Spinal cord (tissue), 10 donors: ENCODE measurements at places on chromosomes 1 and 21.

DNA sequence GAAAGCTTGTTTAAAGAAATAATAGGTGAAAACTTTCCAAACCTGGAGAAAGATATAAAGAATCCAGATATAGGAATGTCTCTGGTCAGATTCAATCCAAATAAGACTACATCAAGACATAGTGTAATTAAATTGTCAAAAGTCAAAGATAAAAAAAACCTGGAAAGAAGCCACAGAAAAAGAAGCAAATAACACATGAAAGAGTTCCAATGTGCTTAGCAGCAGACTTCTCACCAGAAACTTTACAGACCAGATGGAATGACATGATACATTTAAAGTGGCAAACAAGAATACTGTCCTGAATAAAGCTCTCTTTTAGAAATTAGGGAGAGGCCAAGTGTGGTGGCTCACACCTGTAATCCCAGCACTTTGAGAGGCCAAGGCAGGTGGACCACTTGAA is 1039.9 kb downstream of the KCNT2 start:
- H3K36me3 ChIP-seq, result no peaks in the 10 kb centered on the region
- H3K4me3 ChIP-seq, result no peak overlapping the region
- DNase-seq, result no peak
- H3K27me3 ChIP-seq, result no peaks in the 10 kb centered on the region
- no peak overlapping the region for H3K27ac ChIP-seq
- H3K4me1 ChIP-seq, result no peaks in the 10 kb centered on the region

GRCh38 chr1:206770531-206771337 is at the start of gene IL19:
IL19 (plus strand) TSS chr1:206770773; CDS start chr1:206836663, 65,890 bp downstream.
- no peaks in the 10 kb centered on the region for H3K4me1 ChIP-seq
- no peaks in the 10 kb centered on the region for H3K36me3 ChIP-seq
- H3K4me3 ChIP-seq, result no peak within 1 kb of the TSS
- no peak for DNase-seq
- no peak within 1 kb of the TSS for H3K27ac ChIP-seq

DNA sequence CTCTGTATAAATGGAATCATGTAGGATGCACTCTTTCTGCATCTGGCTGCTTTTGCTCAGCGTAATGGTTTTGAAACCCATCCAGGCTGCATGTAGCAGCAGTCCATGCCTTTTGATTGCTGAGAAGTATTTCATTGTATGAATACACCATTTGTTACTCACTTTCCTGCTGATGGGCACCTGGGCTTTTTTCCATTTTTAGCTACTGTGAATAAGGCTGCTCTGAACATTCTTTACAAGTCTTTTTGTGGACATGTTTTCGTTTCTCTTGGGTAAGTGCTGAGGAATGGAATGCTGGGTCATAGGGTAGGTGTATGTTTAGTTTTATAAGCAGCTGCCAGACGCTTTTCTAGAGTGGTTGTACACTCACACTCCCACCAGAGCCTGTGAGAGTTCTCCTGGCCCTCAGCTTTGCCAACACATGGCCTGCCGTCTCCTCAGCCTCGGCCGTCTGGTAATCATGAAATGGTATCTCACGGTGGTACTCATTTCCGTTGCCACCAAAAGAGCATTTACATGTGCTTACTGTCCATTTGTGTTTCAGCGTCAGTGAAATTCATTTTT is 22.7 kb downstream of the SLX9 start:
- peaks cover 52% of the 10 kb centered on the region for H3K4me1 ChIP-seq
- DNase-seq, result peak; percentile 32
- H3K27ac ChIP-seq, result peak overlapping the region; percentile 37
- no peak overlapping the region for H3K4me3 ChIP-seq
- H3K36me3 ChIP-seq, result peaks cover 49% of the 10 kb centered on the region
- H3K27me3 ChIP-seq, result no peaks in the 10 kb centered on the region

- no peak for DNase-seq
- no peaks in the 10 kb centered on the region for H3K36me3 ChIP-seq
- H3K4me3 ChIP-seq, result no peak overlapping the region
- no peaks in the 10 kb centered on the region for H3K4me1 ChIP-seq
- no peak overlapping the region for H3K27ac ChIP-seq
Observed at GRCh38 chr1:172254521-172255222, 165.8 kb upstream of the C1orf105 start.

- no peaks in the 10 kb centered on the region for H3K36me3 ChIP-seq
- no peak overlapping the region for H3K4me3 ChIP-seq
- no peak overlapping the region for H3K27ac ChIP-seq
Observed at GRCh38 chr1:76005765-76006164, 68.8 kb upstream of the ST6GALNAC3 start.

- no peak overlapping the region for H3K4me3 ChIP-seq
- H3K36me3 ChIP-seq, result no peaks in the 10 kb centered on the region
- H3K27me3 ChIP-seq, result no peaks in the 10 kb centered on the region
- DNase-seq, result no peak
- H3K27ac ChIP-seq, result no peak overlapping the region
Observed at GRCh38 chr1:65762081-65762862, 30.4 kb upstream of the PDE4B start.

DNA sequence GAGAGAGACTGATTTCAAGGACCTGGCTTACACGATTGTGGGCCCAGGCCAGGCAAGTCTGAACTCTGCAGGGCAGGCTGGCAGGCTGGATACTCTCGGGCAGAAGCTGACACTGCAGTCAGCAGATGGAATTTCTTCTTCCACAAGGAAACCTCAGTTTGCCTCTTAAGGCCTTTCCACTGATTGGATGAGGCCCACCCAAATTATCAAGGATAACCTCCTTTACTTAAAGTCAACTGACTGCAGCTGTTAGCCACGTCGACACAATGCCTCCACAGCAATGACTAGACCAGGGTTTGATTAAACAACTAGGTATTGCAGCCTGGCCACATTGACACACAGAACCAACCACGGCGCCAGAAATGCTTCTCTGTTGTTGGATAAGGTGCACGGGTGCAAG is 130.5 kb downstream of the PSMG1 start:
- no peak overlapping the region for H3K27ac ChIP-seq
- DNase-seq, result no peak
- H3K4me3 ChIP-seq, result no peak overlapping the region
- H3K4me1 ChIP-seq, result peaks cover 3% of the 10 kb centered on the region
- H3K36me3 ChIP-seq, result no peaks in the 10 kb centered on the region

GRCh38 chr1:31154000-31154631 is 85.6 kb downstream of the NKAIN1 start:
- no peaks in the 10 kb centered on the region for H3K27me3 ChIP-seq
- H3K4me1 ChIP-seq, result no peaks in the 10 kb centered on the region
- H3K27ac ChIP-seq, result peak overlapping the region; percentile 91
- DNase-seq, result no peak

DNA sequence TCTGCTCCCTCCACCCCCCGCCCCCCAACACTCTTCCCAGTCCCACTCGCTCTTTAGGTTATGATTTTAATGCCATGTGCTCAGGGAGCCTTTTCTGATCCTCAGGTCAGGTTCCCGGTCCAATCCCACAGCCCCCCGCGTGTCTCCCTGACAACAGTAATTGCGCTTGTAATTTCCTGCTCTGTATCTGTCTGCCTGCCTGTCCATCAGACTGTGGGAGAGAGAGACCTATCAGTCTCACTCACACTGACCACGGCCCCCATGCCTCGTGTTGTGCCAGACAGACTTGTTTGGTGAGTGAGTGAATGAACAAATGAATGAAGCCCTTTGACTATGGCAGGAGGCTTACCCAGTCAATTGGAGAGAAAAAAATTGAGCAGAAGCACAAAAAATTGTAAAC is 50.8 kb upstream of the ECE1 start:
- H3K36me3 ChIP-seq, result peaks cover 3% of the 10 kb centered on the region
- H3K4me1 ChIP-seq, result peaks cover 77% of the 10 kb centered on the region

- peaks cover 40% of the 10 kb centered on the region for H3K27me3 ChIP-seq
- no peak overlapping the region for H3K4me3 ChIP-seq
- no peaks in the 10 kb centered on the region for H3K36me3 ChIP-seq
- no peak for DNase-seq
- H3K27ac ChIP-seq, result no peak overlapping the region
Observed at GRCh38 chr1:223137455-223138085, 5.5 kb downstream of the TLR5 start.

GRCh38 chr1:78318011-78318410 is 172.8 kb upstream of the PTGFR start:
- H3K36me3 ChIP-seq, result no peaks in the 10 kb centered on the region
- no peaks in the 10 kb centered on the region for H3K4me1 ChIP-seq
- DNase-seq, result no peak
- no peak overlapping the region for H3K4me3 ChIP-seq

DNA sequence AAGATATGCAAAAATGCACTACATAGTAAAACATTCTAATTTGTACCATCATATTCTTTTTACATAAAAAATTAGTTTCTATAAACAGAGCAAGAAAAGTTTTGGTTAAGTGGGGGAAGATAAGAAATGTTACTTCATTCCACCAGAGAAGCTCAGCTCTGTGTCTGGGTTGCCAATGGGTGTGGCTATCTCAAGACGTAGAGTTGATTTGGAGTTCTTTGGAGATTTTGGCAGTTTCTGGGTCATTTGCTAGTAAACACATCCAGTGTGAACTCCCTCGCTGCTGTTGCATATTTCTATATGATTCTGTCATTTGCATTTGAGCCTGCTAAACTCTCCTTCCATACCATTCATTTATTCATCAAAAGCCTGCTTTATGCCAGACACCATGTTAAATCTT is 7.2 kb downstream of the RGL1 start:
- H3K36me3 ChIP-seq, result no peaks in the 10 kb centered on the region
- DNase-seq, result no peak

DNA sequence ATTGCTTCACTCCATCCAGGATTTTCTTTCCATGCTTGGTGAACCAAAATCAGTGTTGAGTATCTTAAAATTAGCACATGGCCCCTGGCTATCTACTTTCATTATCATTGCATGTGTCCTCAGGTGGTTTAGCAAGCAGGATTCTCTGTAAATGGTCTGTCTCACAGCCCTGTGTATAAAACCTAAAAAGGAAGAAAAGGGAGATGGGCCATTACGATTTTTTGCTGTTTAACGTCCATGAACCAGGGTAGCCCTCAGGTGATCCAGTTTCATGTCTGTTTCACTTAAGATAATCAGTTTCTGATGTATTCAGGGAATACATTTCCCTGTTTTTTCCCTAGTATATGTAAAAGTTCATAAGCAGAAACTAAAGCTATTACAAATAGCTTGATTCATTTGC is 238.2 kb downstream of the NFIA start:
- H3K27me3 ChIP-seq, result no peaks in the 10 kb centered on the region
- H3K27ac ChIP-seq, result no peak overlapping the region
- no peaks in the 10 kb centered on the region for H3K4me1 ChIP-seq
- DNase-seq, result no peak
- H3K4me3 ChIP-seq, result no peak overlapping the region

GRCh38 chr1:32091176-32091575 is 16.7 kb upstream of the KPNA6 start:
- no peak overlapping the region for H3K27ac ChIP-seq
- H3K4me1 ChIP-seq, result no peaks in the 10 kb centered on the region
- peaks cover 88% of the 10 kb centered on the region for H3K36me3 ChIP-seq

GRCh38 chr1:43573066-43573800 is 42.5 kb downstream of the PTPRF start:
- no peaks in the 10 kb centered on the region for H3K27me3 ChIP-seq
- DNase-seq, result no peak
- H3K4me3 ChIP-seq, result no peak overlapping the region
- H3K36me3 ChIP-seq, result peaks cover 85% of the 10 kb centered on the region

DNA sequence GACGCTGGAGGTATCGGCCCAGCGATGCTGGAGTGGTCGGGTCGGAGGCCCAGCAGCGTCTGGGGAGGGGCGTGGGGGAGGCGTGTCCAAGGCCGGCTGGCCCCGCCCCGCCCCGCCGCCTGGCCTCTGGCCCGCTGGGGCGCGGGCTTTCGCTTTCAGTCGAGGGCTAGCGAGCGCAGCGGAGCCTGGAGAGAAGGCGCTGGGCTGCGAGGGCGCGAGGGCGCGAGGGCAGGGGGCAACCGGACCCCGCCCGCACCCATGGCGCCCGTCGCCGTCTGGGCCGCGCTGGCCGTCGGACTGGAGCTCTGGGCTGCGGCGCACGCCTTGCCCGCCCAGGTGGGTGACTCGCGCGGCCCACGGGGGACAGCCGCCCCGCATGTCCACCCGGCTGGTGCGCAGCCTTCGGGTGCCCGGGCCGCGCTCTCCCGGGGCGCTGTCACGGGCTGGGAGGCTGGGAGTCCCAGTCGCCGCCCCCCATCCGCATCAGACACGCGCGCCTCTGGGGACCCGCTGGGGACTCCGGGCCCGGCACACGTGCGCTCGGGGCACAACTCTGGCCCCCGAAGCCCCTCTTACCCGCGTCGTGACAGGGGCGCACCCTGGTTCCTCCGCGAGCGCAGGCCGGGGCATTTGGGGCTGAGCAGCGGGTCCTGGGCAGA is at the start of gene TNFRSF1B:
Gene TNFRSF1B (plus strand): TSS at position 158 of the 659 bp plus-strand sequence. CDS start 101 bp downstream, at position 259.
- H3K27ac ChIP-seq, result no peak within 1 kb of the TSS
- H3K4me1 ChIP-seq, result peaks cover 20% of the 10 kb centered on the region
- DNase-seq, result peak; percentile 54
- H3K27me3 ChIP-seq, result peaks cover 23% of the 10 kb centered on the region
- H3K36me3 ChIP-seq, result no peaks in the 10 kb centered on the region
- H3K4me3 ChIP-seq, result peak within 1 kb of the TSS; percentile 40

GRCh38 chr1:27445177-27445936 is 44.6 kb downstream of the WASF2 start:
- DNase-seq, result no peak
- H3K27ac ChIP-seq, result no peak overlapping the region
- no peaks in the 10 kb centered on the region for H3K27me3 ChIP-seq
- no peak overlapping the region for H3K4me3 ChIP-seq
- peaks cover 18% of the 10 kb centered on the region for H3K36me3 ChIP-seq

- no peak for DNase-seq
- no peaks in the 10 kb centered on the region for H3K27me3 ChIP-seq
- no peak overlapping the region for H3K4me3 ChIP-seq
- H3K36me3 ChIP-seq, result no peaks in the 10 kb centered on the region
Observed at GRCh38 chr1:105210747-105211146, 1461.0 kb downstream of the AMY1C start.

GRCh38 chr1:248822148-248823032 is 3.3 kb downstream of the SH3BP5L start:
- H3K4me1 ChIP-seq, result peaks cover 28% of the 10 kb centered on the region
- H3K36me3 ChIP-seq, result peaks cover 37% of the 10 kb centered on the region
- H3K27me3 ChIP-seq, result no peaks in the 10 kb centered on the region

DNA sequence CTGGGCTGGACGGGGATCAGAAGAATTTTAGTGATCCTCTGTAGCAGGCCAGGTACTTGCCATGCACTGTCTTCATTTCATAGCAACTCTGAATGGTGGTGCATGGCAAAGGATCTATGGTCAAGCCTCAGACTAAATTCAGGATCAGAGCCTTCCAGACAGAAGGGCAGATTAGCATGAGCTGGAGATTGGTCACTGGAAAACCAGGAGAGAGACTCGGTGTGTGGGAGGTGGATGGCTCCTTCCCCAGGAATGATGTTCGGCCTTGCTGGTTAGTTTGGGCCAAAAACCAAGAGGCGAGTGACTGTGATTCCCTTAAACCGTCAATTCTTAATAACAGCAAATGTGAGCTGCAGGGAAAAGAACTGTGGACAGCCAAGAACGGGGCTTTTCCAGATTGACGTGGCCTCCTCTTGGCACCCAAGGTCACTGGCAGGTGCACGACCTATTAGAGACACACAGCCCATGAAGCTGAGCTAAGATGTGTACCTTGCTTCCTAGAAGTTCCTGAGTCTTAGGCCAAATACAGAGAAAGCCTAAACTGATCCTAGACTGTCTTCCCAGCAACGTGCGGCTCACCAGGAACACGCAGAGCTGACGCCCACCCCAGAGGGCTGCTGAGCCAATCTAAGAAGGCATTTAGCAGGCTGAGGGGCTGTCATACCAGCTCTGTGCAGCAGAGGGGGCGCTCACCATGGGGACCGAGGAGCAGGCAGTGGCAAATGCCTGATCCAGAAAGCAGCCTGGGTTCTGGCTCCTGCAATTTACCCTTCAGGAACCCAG is 18.5 kb downstream of the ALDH4A1 start:
- peaks cover 82% of the 10 kb centered on the region for H3K36me3 ChIP-seq
- DNase-seq, result no peak
- no peaks in the 10 kb centered on the region for H3K27me3 ChIP-seq
- H3K4me3 ChIP-seq, result no peak overlapping the region
- peaks cover 36% of the 10 kb centered on the region for H3K4me1 ChIP-seq
- no peak overlapping the region for H3K27ac ChIP-seq
